ENCODE measurements at places on chromosomes 2 and 18.

- no peak overlapping the region for H3K27ac ChIP-seq
- H3K36me3 ChIP-seq = no peaks in the 10 kb centered on the region
- no peaks in the 10 kb centered on the region for H3K4me1 ChIP-seq
- no peak for DNase-seq
- no peaks in the 10 kb centered on the region for H3K27me3 ChIP-seq
Observed at GRCh38 chr2:213609570-213610170, 325.4 kb downstream of the SPAG16 start.

DNA sequence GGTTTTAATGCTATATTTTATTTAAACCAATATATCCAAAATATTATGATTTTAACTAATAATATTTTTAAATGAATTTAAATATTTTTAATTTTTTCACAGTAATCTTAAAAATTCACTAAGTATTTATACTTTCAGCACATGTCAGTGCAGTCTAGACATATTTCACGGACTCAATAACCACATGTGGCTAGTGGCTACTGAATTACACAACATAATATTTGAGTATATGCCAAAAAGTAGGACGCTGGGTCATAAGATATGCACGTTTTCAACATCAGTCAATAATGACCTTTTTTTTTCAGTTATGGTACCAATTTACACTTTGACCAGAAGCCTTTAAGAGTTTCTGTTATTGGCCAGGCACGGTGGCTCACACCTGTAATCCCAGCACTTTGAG is 117.7 kb downstream of the GFPT1 start:
- no peak overlapping the region for H3K4me3 ChIP-seq
- H3K27me3 ChIP-seq = no peaks in the 10 kb centered on the region
- no peaks in the 10 kb centered on the region for H3K36me3 ChIP-seq

DNA sequence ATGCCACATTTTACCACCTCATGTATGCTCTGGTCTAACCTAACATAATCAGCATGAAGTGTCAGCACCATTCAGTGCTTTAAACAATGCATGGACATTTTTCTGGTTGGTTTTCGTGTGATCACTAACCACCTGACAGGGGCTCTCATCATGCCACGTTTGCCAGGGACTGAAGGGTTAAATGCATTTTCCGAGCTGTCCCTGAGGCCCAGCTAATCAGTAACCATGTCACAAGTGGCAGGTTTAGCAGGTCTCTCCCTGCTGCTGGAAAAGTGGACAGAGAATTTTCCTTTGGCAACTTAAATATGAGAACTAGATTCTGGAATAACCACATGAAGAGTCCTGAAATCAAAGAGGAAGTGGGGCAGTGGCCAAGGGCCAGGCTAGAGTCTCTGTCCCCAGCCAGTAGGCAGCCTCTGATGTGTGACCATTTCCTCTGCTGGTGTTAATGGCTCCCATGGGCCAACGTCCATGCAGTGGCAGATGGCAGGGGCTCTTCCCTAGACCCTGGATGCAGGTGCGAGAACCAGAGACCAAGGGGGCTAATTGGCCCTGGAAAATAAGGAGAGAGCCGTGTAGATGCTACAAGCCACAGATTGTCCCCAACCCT is 69.5 kb downstream of the TPGS2 start:
- H3K4me1 ChIP-seq = peaks cover 17% of the 10 kb centered on the region
- no peak overlapping the region for H3K27ac ChIP-seq
- H3K36me3 ChIP-seq = peaks cover 7% of the 10 kb centered on the region
- peak; percentile 7 for DNase-seq
- no peak overlapping the region for H3K4me3 ChIP-seq

DNA sequence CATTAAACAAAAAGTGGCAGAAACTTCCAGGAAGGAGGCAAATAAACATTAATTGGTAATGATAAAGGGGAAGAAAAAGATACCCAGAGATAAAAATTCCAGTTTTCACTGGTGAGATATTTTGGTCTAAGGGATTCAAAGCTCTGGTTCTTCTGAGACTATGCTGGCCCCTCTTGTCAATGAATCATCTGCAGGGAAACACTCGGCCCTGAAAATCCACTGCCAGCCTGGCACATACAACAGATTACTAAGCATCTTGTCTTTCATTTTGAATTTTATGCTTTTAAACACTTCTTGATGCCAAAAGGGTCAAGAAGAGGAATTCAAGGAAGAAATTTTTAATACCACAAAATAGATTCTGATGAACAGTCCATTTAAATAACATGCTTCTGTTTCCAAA is 1603.8 kb upstream of the ZEB2 start:
- DNase-seq = no peak
- H3K27ac ChIP-seq = no peak overlapping the region
- no peaks in the 10 kb centered on the region for H3K36me3 ChIP-seq
- no peaks in the 10 kb centered on the region for H3K4me1 ChIP-seq

DNA sequence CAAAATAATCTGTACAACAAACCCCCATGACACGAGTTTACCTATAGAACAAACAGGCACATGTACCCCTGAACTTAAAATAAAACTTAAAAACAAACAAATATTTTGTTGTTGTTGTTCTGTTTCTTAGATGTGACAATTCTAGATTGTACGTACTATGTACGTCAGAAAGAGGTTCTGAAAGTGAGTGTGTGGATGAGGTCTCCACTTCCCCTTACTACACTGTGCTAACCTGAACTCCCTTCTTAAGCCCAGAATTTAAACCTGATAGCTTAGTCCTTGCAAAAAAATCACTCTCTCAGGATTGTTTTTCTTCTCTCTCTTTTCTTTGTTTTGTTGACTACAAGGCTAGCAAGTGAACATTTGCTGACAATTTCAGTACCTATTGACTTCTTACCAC is 581.6 kb downstream of the LRRTM4 start:
- H3K4me1 ChIP-seq = no peaks in the 10 kb centered on the region
- no peak overlapping the region for H3K4me3 ChIP-seq
- H3K27me3 ChIP-seq = no peaks in the 10 kb centered on the region
- H3K27ac ChIP-seq = no peak overlapping the region

DNA sequence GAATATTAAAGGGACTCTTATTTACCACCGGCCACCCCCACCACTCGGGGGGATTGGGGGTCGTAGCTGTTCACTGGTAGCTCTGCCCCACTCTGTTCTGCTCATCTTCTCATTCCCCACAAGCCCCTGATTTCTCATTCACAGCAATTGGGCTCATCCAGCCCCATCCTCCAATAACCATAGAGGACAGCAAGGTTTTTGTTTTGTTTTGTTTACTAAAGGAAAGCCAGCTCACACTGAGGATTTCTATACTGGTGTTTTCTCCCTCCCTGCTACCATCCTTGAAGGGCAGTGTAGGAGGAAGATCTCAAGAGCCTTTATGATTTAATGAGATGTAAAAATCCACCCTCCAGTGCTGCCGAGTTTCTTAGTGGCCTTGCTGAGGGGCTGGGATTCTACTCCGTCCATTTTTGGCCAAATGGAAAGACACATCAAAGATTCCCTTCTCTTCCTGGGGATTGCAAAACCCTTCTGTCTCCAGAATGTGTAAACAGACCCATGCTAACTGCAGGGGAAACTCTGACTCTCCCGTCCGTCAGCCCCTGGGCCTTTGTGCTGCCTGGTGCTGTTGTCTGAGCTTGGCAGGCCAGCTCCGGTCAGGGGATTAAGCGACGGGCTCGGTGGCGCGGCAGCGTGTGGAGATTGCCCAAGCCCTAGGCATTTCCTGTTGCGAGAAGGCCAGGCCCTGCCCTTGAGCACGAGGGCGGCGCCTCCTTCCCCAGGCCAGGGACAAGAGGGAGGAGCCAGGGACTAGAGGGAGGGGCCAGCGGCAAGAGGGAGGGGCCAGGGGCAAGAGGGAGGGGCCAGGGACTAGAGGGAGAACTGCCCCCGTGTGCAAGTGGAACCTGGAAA is 165.0 kb downstream of the ANTXR1 start:
- H3K27me3 ChIP-seq = no peaks in the 10 kb centered on the region
- peak; percentile 77 for DNase-seq
- peak overlapping the region; percentile 83 for H3K27ac ChIP-seq

GRCh38 chr2:222423632-222424275 is 589 bp upstream of the SGPP2 start:
- H3K27me3 ChIP-seq = peaks cover 47% of the 10 kb centered on the region
- H3K4me1 ChIP-seq = peaks cover 6% of the 10 kb centered on the region
- no peak overlapping the region for H3K27ac ChIP-seq
- DNase-seq = no peak
- H3K36me3 ChIP-seq = no peaks in the 10 kb centered on the region

- H3K4me1 ChIP-seq = peaks cover 24% of the 10 kb centered on the region
- H3K36me3 ChIP-seq = peaks cover 32% of the 10 kb centered on the region
- DNase-seq = peak; percentile 99
- H3K27ac ChIP-seq = peak overlapping the region; percentile 82
- H3K27me3 ChIP-seq = no peaks in the 10 kb centered on the region
- peak overlapping the region; percentile 77 for H3K4me3 ChIP-seq
Observed at GRCh38 chr2:676647-677055, 555 bp downstream of the TMEM18 start.

DNA sequence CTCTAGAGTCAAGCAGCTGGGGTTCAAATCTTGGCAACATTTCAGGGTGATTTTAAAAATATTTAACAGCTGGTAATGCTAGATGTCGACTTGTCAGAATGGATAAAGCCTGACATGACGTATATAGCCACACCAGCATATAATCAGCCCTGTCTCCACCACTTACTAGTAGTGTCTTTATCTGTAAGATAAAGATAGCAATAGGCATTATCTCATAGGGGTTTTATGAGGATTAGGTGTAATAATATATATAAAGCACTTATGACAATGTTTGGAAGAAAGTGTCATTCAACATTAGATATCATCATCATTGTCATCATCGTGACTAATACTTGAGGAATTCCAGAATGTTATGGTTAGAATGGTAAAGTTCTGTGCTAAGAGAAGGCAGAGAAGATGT is 369.0 kb upstream of the CWC22 start:
- no peaks in the 10 kb centered on the region for H3K27me3 ChIP-seq
- peaks cover 2% of the 10 kb centered on the region for H3K4me1 ChIP-seq
- H3K36me3 ChIP-seq = no peaks in the 10 kb centered on the region
- no peak overlapping the region for H3K27ac ChIP-seq
- no peak overlapping the region for H3K4me3 ChIP-seq
- peak; percentile 37 for DNase-seq

- peak; percentile 58 for DNase-seq
- H3K27ac ChIP-seq = no peak overlapping the region
- H3K4me3 ChIP-seq = no peak overlapping the region
- no peaks in the 10 kb centered on the region for H3K4me1 ChIP-seq
- H3K36me3 ChIP-seq = no peaks in the 10 kb centered on the region
Observed at GRCh38 chr18:74375999-74376398, 60.4 kb downstream of the C18orf63 start.

DNA sequence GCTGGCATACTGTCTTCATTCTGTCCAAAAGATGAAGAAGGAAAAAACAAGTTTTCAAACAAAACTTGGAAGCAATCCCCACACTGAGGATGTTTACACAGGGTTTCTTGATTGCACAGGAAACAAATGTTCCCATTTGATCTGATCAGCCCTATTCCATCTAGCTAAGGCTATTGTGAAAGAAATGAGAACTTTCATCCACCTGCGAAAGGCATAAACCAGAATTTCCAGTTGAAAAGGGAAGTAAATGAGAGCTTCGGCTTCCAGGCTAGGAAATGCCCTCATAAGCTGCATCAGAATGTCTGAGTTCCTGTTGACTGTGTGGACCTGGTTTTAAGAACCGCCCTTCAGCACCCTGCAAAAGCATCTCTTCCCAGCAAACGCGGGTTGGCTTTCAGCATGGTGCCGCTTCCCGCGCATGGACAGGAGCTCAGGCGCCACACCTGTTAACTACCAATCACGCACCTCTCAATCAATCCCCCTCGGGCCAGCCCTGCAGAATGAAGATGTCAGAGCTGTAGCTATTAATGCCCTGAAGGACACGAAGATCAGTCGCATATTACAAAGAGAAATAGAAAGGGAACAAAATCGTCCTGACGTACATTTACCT is 850.4 kb downstream of the GALR1 start:
- peak; percentile 6 for DNase-seq
- no peak overlapping the region for H3K4me3 ChIP-seq
- H3K36me3 ChIP-seq = no peaks in the 10 kb centered on the region
- H3K4me1 ChIP-seq = no peaks in the 10 kb centered on the region
- no peak overlapping the region for H3K27ac ChIP-seq
- no peaks in the 10 kb centered on the region for H3K27me3 ChIP-seq

- no peak overlapping the region for H3K4me3 ChIP-seq
- no peaks in the 10 kb centered on the region for H3K36me3 ChIP-seq
- DNase-seq = peak; percentile 45
- H3K27ac ChIP-seq = peak overlapping the region; percentile 66
- no peaks in the 10 kb centered on the region for H3K27me3 ChIP-seq
Observed at GRCh38 chr18:2960983-2961696, 51.8 kb downstream of the LPIN2 start.

DNA sequence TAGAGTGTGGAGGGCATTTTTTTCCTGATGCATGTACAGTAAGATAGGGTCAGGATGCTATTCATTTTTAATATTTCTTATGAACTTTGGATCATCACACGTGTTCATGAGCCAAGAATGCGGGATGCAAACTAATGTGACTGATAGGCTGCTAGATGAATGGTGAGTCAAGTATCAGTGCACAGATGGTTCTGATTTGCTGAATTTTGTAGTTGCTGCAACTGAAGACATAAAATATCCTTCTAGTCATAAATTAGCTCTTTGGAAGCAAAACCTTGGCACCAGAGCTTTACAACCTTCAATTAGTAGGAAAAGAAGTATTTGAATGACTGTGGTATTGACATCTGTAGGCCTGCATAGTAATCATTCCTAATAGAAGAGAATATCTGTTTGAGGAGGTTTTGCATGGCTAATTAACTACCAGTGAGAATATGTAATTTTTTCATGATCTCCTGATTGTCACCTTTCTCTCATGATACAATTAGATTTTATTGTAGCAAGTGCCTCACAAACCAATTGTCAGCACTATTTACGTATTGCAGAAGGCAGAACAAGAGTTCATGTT is 94.0 kb downstream of the VRK2 start:
- peak; percentile 58 for DNase-seq
- no peaks in the 10 kb centered on the region for H3K4me1 ChIP-seq
- H3K27me3 ChIP-seq = no peaks in the 10 kb centered on the region
- H3K4me3 ChIP-seq = no peak overlapping the region
- H3K36me3 ChIP-seq = no peaks in the 10 kb centered on the region

GRCh38 chr2:121189661-121190381 is 95.2 kb downstream of the TFCP2L1 start:
- H3K27me3 ChIP-seq = no peaks in the 10 kb centered on the region
- no peak overlapping the region for H3K4me3 ChIP-seq
- H3K36me3 ChIP-seq = no peaks in the 10 kb centered on the region
- no peak for DNase-seq

DNA sequence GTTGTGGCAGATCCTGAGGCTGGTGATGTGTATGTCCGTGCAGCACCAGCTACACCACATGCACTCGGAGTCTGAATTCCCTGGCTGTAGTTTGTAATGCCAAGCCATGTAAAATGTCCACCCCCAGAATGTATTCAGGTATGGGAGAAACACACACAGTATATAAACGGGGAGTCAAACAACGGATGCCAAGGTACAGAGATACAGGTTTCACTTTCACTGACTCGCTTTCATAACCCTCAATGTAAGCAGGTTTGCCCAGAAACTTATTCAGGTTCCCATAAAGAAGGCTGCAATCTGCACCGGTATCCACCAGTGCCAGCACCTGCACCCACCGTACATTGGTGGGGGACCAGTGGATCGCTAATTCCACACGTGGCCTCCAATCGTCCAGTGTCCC is 237.2 kb downstream of the MBD5 start:
- H3K27me3 ChIP-seq = no peaks in the 10 kb centered on the region
- no peak overlapping the region for H3K4me3 ChIP-seq
- no peaks in the 10 kb centered on the region for H3K4me1 ChIP-seq
- DNase-seq = no peak
- peaks cover 16% of the 10 kb centered on the region for H3K36me3 ChIP-seq
- H3K27ac ChIP-seq = no peak overlapping the region
